ENCODE measurements at places on chromosomes 13 and 19. TPM values are rescaled to one million over a fixed set of nuclear protein-coding genes. Genes with fewer than 3 reads are reported as not detected.

The SIGLEC5 gene
- total RNA-seq: not detected

The PPP1R13L gene
- 44.9 TPM for total RNA-seq

The FREM2 gene
- not detected for total RNA-seq

The EEF1AKMT1 gene
- total RNA-seq: 4.8 TPM

The CRX gene
- not detected for total RNA-seq

The C5AR1 gene
- total RNA-seq: 1.5 TPM

The MBD3L3 gene
- not detected for total RNA-seq

The KLK11 gene
- not detected for total RNA-seq

Measured in A549 treated with Hydrocortisone at 1 μM for 4 hours (cell line).